ENCODE measurements at places on chromosomes 2 and 18.

- no peak for DNase-seq
Measured at GRCh38 chr18:80044072-80044471, 9.8 kb downstream of the RBFA start.

GRCh38 chr2:60764736-60765534 lies 8.9 kb downstream of the PAPOLG start:
- peak; percentile 31 for DNase-seq

GRCh38 chr2:56379066-56379465 lies 195.3 kb downstream of the CCDC85A start:
- DNase-seq, result no peak

GRCh38 chr2:46367286-46367685 lies 70.1 kb downstream of the EPAS1 start:
- no peak for DNase-seq

GRCh38 chr2:7619203-7619970 lies 702.2 kb downstream of the RNF144A start:
- DNase-seq, result no peak

- no peak for DNase-seq
Measured at GRCh38 chr18:23107718-23108117, 27.6 kb upstream of the CABLES1 start.

GRCh38 chr2:161964160-161964559 lies 109.9 kb downstream of the DPP4 start:
- DNase-seq, result no peak

- DNase-seq, result no peak
Measured at GRCh38 chr2:20565101-20565622, 85.7 kb downstream of the HS1BP3 start.

GRCh38 chr2:9335322-9335832 lies 88.0 kb downstream of the ITGB1BP1 start:
- no peak for DNase-seq

GRCh38 chr2:31081492-31081891 lies 56.7 kb downstream of the GALNT14 start:
- DNase-seq, result no peak

GRCh38 chr2:32227492-32227891 lies 37.2 kb downstream of the NLRC4 start:
- DNase-seq, result no peak

DNA sequence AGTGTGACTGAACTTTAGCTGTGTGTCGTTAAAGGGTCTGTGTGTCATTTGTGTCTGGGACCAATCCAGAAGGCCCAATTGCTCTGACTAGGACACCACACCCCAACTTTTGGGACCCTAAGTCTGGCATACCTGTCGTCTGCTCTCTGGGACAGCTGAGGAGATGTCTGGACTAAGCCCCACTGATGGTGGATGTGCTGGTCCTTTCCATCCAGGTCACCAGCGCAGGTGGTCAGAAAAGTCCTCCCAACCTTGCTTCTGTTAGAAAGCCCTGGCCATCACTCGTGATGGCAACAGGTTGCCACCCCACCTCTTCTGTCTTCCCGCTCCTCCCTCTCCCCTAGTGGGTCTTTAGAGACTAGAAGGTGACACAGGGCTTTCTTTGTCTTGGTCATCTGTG lies 37.6 kb upstream of the TWIST2 start:
- no peak for DNase-seq

GRCh38 chr2:45096996-45097395 lies 87.7 kb upstream of the SIX2 start:
- DNase-seq, result no peak

- DNase-seq, result no peak
Measured at GRCh38 chr18:24928301-24928878, 423.6 kb downstream of the ZNF521 start.

DNA sequence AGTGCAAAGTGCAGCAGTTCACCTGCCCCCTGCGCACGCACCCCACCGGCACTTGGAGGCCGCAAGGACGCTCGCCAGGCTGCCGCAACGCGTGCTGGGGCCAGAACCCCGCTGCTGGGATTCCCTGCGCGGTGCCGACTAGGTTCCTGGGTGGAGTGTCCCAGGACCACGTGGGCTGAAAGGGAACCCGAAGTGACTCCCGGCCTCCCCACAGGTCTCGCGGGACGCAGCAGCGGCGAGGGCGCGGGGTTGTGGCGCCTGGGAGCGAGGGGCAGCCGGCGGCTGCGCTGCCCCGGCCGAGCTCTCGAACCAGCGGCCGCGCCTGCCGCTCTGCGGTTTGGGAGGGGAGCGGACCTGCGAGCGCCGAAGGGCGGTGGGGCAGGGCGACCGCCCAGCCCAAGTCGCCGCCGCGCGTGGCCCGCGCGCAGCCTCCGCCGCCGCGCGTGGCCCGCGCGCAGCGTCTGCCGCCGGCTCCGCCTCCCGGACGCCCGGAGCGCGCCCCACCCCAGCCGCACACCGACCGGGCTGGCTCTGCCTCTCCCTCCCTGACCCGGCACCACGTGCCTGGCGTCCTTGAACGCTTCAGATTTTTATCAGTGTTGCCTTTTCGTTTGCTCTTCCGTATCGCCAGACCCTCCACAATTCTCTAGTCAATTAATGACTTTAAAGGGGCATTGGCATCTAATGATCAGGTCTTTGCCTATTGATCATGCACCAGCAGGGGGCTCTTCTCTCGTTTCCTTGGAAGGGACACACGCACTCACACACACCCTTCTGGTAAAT lies at the start of gene FTCDNL1:
Gene FTCDNL1 (minus strand): TSS at position 475 of the 783 bp plus-strand sequence. CDS start 2,230 bp downstream, outside the sequence.
- peak; percentile 77 for DNase-seq

DNA sequence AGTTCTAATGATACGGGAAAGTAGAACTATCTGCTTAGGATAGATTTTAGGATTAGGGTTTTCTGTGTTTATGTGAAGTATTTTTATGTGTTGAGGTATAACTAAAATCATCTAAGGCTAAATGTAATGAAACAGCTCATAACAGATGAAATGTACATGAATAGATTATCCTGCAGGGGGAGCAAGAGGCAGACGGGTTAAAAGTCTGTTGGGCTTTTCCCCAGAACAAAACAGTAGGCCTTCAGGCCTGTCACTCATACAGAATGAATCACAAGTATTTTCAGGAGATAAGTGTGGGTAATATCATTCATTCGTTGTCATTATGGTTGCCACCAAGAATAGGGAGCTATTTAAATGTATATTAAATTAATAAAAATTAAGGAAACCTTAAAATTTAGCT lies 107.9 kb upstream of the IL1R2 start:
- DNase-seq, result peak; percentile 35

GRCh38 chr18:26978812-26979341 lies 113.4 kb upstream of the AQP4 start:
- no peak for DNase-seq

DNA sequence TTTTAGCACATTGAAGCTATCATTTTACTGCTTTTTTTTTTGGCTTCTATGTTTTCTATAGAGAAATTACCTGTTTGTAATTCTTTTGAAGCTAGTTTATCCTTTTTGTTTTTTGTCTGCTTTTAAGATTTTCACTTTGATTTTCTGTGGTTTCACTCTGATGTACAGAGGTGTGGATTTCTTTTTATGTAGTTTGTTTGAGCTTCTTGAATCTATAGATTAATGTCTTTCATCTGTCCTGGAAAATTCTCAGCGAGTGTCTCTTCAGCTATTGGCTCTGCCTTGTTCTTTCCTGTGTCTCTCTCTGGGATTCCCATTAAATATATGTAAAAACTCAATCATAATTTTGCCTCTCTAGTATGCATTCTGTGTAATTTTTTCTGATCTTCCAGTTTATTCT lies 8.4 kb downstream of the POLE4 start:
- DNase-seq, result no peak

DNA sequence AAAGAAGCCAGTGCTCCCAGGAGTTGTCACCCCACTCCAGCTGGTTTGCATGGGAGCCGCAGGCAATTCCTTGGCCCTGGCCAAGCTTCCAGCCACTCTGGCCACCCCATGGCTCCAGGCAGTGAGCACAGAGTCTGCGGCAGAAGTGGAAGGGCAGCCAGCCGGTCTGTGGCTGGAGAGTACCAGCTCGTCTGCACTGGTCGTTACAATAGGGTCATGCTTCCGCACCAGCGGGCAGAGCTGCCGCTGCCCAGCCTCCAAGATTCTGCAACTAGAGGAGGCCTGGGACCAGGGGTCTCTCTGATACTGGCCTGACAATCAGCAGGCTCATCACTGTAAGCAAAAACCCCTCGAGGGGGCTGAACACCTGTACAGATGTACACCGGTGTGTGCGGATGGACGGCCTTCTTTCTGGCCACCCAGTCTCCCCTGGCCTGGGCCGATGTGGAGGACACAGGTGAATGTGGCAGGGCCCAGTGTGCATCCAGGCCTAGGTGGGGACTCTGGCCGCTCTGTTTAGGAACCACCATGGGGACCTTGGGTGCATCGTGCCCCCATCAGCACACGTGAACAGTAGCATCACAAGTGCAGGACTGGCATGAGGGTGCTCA lies 51.9 kb upstream of the ODC1 start:
- DNase-seq, result no peak
